ENCODE measurements at places on chromosomes 7 and 10. TPM values are rescaled to one million over a fixed set of nuclear protein-coding genes. Genes with fewer than 3 reads are reported as not detected.

DNA sequence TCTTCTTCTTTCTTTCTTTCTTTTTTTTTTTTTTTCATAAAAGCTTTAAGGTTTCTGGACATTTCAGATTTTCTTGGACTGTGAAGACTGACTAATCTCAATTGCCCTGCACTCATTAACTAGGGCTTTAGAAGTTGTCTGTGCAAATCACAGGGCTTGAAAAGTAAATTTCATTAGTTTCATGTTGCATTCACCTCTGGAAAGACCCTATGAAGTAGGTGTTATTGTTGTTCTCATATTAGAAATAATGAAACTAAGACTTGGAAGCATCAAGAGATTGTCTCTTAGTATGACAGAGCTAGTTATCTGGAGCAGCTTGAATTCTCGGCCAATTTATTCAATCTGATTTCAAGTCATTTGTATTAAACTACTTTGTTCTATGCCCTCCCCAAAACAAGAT lies 28.2 kb upstream of the SEMA3D start:
- H3K4me1 ChIP-seq: no peaks in the 10 kb centered on the region
- no peak overlapping the region for H3K27ac ChIP-seq
- H3K36me3 ChIP-seq: no peaks in the 10 kb centered on the region
- no peak overlapping the region for H3K4me3 ChIP-seq
- DNase-seq: no peak

Gene ZNF680
- total RNA-seq: 54.6 TPM

- peak overlapping the region; percentile 96 for H3K4me3 ChIP-seq
- peaks cover 8% of the 10 kb centered on the region for H3K36me3 ChIP-seq
- no peaks in the 10 kb centered on the region for H3K27me3 ChIP-seq
- H3K27ac ChIP-seq: peak overlapping the region; percentile 96
- H3K4me1 ChIP-seq: peaks cover 5% of the 10 kb centered on the region
These were observed 989 bp downstream of the ERLIN1 start for GRCh38 chr10:100184840-100185239.

Gene TSPAN15
- total RNA-seq: 27.2 TPM

GRCh38 chr7:30710669-30711068 lies 28.4 kb upstream of the CRHR2 start:
- H3K36me3 ChIP-seq: no peaks in the 10 kb centered on the region
- DNase-seq: no peak
- no peaks in the 10 kb centered on the region for H3K4me1 ChIP-seq
- no peaks in the 10 kb centered on the region for H3K27me3 ChIP-seq

GRCh38 chr7:108289852-108290251 lies 159.7 kb upstream of the LAMB4 start:
- H3K4me3 ChIP-seq: no peak overlapping the region
- peaks cover 2% of the 10 kb centered on the region for H3K4me1 ChIP-seq
- no peak for DNase-seq
- H3K27ac ChIP-seq: peak overlapping the region; percentile 57
- no peaks in the 10 kb centered on the region for H3K36me3 ChIP-seq

- no peaks in the 10 kb centered on the region for H3K36me3 ChIP-seq
- H3K27me3 ChIP-seq: peaks cover 31% of the 10 kb centered on the region
- DNase-seq: no peak
These were observed 5.2 kb downstream of the NEUROD6 start for GRCh38 chr7:31335161-31335856.

- DNase-seq: no peak
- H3K36me3 ChIP-seq: no peaks in the 10 kb centered on the region
- H3K27me3 ChIP-seq: no peaks in the 10 kb centered on the region
- H3K4me1 ChIP-seq: no peaks in the 10 kb centered on the region
- no peak overlapping the region for H3K27ac ChIP-seq
These were observed 560.9 kb downstream of the SDK1 start for GRCh38 chr7:3861941-3862340.

DNA sequence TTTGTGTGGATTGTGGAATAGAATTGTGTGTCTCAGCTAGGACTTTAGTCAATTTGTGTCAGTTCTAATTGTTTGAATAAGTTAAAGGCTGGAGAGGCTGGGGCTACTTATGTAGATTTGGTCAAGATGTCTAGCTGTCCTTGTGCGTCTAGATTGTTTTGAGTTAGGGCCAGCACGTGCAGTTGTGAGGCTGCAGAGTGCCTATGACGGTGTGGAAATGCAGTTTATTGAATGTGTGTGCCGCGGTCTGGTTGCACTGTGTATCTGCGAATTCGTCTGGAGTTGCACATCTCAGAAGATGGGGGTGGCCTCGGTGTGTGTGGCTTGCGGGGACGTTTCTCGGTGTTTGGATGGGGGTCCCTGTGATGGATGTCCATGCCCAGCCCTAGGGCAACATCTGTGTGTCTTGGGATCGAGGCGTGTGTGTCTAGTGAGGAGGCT lies 10.2 kb downstream of the EMX2 start:
- H3K36me3 ChIP-seq: no peaks in the 10 kb centered on the region
- H3K4me3 ChIP-seq: no peak overlapping the region
- peaks cover 27% of the 10 kb centered on the region for H3K4me1 ChIP-seq
- no peak for DNase-seq

- no peaks in the 10 kb centered on the region for H3K4me1 ChIP-seq
- H3K27ac ChIP-seq: no peak overlapping the region
- no peak overlapping the region for H3K4me3 ChIP-seq
- H3K27me3 ChIP-seq: no peaks in the 10 kb centered on the region
- no peak for DNase-seq
These were observed 196.1 kb upstream of the SVIL start for GRCh38 chr10:29830531-29831512.

- peaks cover 16% of the 10 kb centered on the region for H3K4me1 ChIP-seq
- H3K27me3 ChIP-seq: no peaks in the 10 kb centered on the region
- H3K27ac ChIP-seq: no peak overlapping the region
- no peak overlapping the region for H3K4me3 ChIP-seq
These were observed 84.8 kb upstream of the COL13A1 start for GRCh38 chr10:69716711-69717560.

DNA sequence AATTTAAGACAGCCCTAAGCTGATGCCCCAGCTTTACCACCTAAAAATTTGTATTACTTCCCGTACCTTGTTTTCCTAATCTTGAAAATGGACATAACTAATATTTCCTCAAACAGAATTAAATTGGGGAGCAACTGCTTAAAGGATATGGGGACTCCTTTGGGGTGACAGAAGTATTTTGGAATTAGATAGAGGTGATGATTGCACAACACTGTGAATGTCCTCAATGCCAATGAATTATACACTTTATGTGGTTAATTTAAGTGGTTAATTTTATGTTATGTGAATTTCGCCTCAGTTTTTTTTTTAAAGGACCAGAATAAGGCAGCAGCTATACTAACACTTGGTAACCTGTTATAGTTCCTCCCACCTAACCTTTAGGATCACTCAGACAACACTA lies 19.9 kb upstream of the NPFFR1 start:
- H3K4me3 ChIP-seq: no peak overlapping the region
- H3K27ac ChIP-seq: no peak overlapping the region
- DNase-seq: no peak

- H3K4me3 ChIP-seq: no peak overlapping the region
- no peak overlapping the region for H3K27ac ChIP-seq
- H3K27me3 ChIP-seq: no peaks in the 10 kb centered on the region
- H3K36me3 ChIP-seq: no peaks in the 10 kb centered on the region
- no peak for DNase-seq
These were observed 353.6 kb downstream of the GALNT17 start for GRCh38 chr7:71485586-71485985.

DNA sequence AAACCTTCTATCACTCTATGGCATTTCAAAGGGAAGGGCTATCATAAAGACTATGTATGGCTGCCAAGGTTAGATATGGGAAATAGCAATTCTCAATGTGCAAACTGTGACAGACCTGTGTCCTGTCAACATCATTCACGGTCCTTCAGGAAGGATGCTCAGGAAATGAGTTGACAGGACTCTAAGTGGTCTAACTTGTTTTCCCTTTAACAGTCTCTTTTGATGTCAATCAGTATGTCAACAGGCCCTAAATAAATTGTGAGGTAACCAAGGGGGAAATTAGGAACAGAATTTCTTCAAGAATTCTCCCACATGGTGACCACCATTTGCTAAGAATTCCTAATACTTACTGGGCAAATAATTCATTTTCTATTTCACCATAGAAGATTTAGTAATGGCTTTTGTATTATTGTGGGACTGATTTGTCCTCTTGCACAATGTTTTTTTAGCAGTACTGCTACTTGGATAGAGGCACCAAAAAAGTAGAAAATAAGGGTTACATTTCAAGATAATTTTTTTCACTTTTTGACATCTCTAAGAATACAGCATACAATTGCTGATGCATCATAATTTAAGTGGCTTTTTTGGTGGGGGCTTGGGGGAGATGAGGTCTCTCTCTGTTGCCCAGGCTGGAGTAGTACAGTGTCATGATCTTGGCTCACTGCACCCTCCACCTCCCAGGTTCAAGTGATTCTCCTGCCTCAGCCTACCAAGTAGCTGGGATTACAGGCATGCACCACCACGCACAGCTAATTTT lies 275.8 kb downstream of the CACNA2D1 start:
- H3K27ac ChIP-seq: no peak overlapping the region
- no peak overlapping the region for H3K4me3 ChIP-seq
- no peaks in the 10 kb centered on the region for H3K4me1 ChIP-seq
- H3K36me3 ChIP-seq: no peaks in the 10 kb centered on the region
- no peaks in the 10 kb centered on the region for H3K27me3 ChIP-seq

Gene MDFIC
- 34.9 TPM for total RNA-seq

DNA sequence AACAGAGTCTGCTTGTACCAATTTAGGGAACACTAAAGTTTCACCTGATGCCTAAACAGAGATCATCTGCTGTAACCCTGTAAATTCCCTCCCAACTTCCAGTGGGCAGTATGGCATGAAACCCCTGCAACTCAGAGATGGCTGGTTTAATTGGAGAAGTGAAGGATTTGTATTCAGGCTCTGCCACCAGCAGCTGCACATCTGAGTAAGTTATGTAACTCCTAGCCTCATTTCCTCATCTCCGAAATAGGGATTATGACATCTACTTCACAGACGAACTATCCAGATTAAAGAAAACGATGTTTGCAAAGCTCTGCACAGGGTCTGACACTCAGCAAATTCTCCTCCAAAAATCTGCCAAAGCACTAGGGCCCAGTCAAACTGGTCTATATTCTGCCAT lies 493.0 kb downstream of the KCNMA1 start:
- H3K27ac ChIP-seq: no peak overlapping the region
- no peak for DNase-seq
- no peaks in the 10 kb centered on the region for H3K36me3 ChIP-seq
- H3K27me3 ChIP-seq: no peaks in the 10 kb centered on the region

Gene SLC39A12
- total RNA-seq: 46.9 TPM

DNA sequence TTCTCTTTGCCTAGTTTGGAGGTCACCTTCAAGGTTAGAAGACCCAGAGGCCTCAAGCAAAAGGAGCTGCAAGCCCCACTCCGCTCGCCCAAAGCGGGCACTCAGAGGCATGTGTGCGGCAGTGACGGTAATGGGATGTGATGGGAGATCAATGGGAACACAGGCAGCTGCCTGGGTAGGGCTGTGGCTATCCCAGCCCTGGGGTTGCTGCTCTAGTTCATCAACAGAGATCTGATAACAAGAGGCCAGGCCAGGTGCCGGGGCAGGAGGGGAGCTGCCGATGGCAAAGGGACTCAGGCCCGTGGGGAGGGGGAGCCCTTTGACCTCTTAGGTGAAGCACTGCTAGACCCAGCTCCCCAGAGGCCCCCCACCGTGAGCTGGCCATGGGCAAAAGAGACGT lies 52.0 kb upstream of the GNA12 start:
- H3K27ac ChIP-seq: no peak overlapping the region
- peaks cover 5% of the 10 kb centered on the region for H3K4me1 ChIP-seq
- no peaks in the 10 kb centered on the region for H3K27me3 ChIP-seq
- DNase-seq: no peak

GRCh38 chr7:137873979-137874777 lies 27.4 kb upstream of the DGKI start:
- no peak overlapping the region for H3K4me3 ChIP-seq
- DNase-seq: no peak
- peaks cover 4% of the 10 kb centered on the region for H3K36me3 ChIP-seq
- H3K27ac ChIP-seq: no peak overlapping the region
- peaks cover 18% of the 10 kb centered on the region for H3K4me1 ChIP-seq
- no peaks in the 10 kb centered on the region for H3K27me3 ChIP-seq

DNA sequence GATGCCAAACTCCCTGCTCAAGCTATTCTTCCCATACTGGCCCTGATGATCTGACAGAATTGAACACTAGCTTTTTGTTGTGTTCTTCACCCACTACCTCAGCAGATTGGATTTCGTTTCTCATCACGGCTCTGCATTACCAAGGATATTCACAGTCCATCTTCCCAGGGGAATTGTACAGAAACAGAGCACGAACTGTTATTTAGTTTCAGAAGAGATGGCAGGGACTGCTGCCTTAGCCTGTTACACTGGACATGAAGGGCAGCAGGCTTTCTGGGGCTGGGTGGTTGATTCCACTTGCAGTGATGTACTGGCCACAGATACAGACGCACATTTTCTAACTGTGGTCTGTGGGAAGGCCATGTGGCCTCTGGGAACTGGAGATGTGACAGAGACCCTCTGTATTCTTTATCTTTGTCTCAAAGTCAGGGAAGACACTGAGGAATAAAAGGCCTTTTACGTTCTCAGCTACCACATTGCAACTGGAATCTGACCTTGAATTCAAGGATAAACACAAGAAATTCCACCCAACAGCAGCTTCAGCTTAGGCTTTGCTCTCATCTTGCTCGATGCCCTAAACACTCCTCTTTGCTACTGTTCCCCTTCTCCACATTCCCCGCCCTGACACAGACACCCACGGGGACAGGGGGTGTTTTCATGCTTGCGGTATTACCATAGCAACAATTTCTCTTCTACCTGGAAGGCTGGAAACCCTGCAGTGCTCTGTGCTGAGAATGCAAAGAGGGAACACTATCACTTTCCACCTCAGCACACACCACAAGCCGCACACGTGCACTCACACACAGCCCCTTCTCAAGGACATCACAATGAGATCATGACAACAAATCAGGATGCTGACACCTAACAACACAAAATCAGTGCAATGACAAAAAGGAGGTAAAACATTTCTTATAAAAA lies 81.7 kb downstream of the RNF216 start:
- peaks cover 74% of the 10 kb centered on the region for H3K4me1 ChIP-seq
- peaks cover 6% of the 10 kb centered on the region for H3K36me3 ChIP-seq
- no peaks in the 10 kb centered on the region for H3K27me3 ChIP-seq

DNA sequence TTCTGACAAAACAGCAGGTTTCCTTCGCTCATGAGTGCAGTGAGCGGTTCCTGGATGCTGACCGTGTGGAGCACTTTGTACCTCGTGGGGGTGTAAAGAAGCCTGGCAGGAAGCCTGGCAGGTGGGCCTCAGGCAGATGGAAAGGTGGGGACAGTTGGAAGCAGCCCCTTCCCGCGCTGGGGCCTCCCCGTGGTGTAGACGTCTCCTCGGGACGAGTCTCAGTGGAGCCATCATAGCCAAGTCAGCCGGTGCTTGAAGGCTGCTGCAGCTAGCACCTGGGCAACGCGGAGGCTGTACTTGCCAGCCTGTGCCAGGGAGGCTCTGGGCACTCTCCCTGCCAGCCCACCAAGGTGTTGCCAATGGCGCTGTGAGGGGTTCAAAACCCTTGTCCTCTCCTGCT lies 154.5 kb downstream of the WDR37 start:
- no peak overlapping the region for H3K27ac ChIP-seq
- H3K36me3 ChIP-seq: peaks cover 28% of the 10 kb centered on the region
- H3K4me1 ChIP-seq: no peaks in the 10 kb centered on the region

GRCh38 chr7:139099172-139099947 lies 10.2 kb downstream of the ZC3HAV1 start:
- H3K27ac ChIP-seq: no peak overlapping the region
- no peaks in the 10 kb centered on the region for H3K36me3 ChIP-seq
- DNase-seq: no peak
